ENCODE measurements at places on chromosomes 4 and X.

DNA sequence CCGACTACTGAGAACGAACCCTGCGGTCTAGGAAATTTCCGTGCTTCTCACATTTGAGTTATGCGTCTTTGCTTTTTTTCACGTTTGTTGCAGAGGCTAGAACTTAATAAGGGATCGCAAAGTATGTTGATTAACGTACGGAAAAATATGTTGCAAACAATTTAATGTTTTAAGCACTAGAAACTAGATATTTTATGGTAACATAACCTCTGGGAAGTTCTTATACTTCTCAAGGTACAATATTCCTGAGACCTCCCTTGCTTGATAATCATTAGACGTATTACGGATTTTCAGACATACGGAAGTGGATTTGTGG lies 639 bp upstream of the PRDM5 start:
- peaks cover 7% of the 10 kb centered on the region for H3K4me1 ChIP-seq
- peaks cover 22% of the 10 kb centered on the region for H3K27me3 ChIP-seq
- no peak overlapping the region for H3K27ac ChIP-seq
- H3K36me3 ChIP-seq: no peaks in the 10 kb centered on the region
- no peak overlapping the region for H3K4me3 ChIP-seq

DNA sequence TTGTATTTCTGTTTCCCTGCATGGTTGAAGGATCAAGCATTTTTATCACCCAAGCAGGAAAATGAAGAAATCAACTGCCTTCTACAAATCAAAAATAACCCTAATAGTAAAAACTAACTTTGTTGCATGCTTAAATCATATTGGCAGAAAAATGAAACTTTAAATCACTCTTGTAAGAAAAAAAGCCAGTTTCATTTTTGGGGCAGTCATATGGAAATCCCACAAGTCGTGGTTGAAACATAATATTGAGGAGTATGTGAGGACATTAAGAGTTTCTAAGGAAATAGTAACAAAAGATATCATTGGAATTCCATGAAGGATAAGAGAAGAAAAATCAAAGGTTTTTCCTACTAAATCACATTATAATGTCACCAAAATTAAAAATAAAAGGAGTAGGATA lies 8.4 kb downstream of the TEC start:
- no peak overlapping the region for H3K27ac ChIP-seq

DNA sequence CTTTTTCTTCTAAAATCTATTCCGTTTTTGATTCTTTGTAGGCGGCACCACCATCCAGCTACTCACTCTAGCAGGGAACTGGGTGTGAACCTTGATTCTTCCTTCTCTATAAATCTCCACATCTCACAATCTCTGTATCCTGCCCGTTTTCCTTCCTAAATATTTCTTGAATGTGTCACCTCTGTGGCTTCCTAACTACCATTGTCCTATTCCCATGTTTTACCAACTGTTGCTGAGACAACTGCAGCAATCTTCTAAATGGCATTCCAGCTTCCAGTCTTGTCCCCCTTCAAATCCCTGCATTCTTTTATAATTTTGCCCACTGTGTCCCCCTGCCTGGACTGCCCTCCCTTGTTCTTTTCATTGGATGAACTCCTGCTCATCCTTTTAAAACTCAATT lies 641.3 kb downstream of the RPA4 start:
- DNase-seq: no peak
- H3K4me3 ChIP-seq: no peak overlapping the region
- no peaks in the 10 kb centered on the region for H3K27me3 ChIP-seq
- no peaks in the 10 kb centered on the region for H3K4me1 ChIP-seq

DNA sequence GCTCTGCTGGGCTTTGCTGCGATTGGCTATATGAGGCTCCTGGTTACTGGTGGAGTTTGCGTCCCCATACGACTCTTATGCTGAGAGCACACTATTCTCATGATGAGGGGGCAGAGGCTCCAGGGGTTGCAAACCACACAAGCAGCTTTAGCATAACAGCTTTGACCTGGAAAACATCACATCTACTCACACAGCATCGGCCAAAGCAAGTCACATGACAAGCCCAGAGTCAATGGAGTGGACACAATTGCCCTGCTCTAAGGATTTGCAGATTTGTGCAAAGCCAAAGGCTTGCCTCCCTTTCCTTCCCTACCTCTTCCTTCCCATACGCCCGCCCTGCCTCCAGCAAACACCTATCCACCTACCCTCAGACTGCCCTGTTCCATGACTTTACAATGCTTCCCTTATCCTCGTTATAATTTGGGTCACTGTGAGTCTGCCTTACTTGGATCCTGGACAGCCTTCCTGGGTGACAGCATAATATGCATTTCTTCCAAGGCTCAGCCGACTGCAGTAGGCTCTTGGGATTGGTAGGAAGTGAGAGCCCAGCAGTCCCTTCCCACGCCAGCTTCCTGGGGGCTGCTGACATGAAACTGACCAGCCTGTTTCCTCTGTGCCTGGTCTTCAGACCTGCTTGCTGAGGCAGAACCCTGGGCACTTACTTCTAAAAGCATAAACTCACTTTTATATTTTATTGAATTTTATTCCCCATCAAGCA lies 208.2 kb upstream of the PSAPL1 start:
- H3K4me3 ChIP-seq: no peak overlapping the region
- peaks cover 60% of the 10 kb centered on the region for H3K4me1 ChIP-seq
- H3K36me3 ChIP-seq: no peaks in the 10 kb centered on the region
- no peak for DNase-seq
